ENCODE measurements at places on chromosomes 13 and 19. TPM values are rescaled to one million over a fixed set of nuclear protein-coding genes. Genes with fewer than 3 reads are reported as not detected.

DNA sequence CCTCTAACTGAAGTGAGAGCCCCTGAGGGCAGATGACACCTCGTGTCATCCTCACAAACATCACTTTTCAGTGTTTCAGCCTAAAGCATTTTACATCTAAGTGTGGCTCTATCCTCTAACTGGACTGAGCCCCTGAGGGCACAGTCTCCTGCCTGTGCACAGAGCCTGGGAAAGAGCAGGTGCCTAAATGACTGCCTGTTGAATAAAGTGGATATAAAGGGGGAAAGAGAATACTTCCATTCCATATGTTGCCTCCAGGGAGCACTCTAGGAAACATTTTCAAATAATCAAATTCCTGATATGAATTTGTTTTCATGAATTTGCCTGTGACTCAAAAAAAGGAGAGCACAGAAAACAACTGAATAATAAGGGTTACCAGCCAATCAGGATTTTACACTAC lies 32.2 kb downstream of the CNMD start:
- H3K4me3 ChIP-seq = no peak overlapping the region
- H3K36me3 ChIP-seq = no peaks in the 10 kb centered on the region
- no peak for DNase-seq

GRCh38 chr13:34343413-34343940 lies 525.5 kb downstream of the RFC3 start:
- H3K36me3 ChIP-seq = no peaks in the 10 kb centered on the region
- DNase-seq = no peak
- H3K4me1 ChIP-seq = no peaks in the 10 kb centered on the region

Gene TEX29
- 0.52 TPM for total RNA-seq

DNA sequence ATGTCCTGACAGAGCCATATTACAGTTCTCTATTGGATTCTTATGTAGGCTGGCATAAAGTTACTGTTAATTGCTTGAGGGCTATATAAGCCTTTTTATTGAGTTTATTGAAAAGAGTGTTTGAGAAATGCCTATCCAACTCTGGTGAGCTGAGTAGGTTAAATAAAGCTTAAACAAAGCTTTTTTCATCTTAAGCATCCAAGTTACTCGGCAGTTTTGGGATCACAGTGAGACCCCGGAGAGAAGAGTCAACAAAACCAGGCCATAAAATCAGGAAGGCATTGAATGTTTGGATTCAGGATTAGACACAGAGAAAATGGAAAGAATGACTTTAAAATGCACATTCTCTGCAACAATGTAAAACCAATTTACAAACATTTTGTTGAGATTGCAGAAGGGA lies 588.5 kb downstream of the DACH1 start:
- no peaks in the 10 kb centered on the region for H3K36me3 ChIP-seq
- no peak for DNase-seq
- no peaks in the 10 kb centered on the region for H3K27me3 ChIP-seq
- no peaks in the 10 kb centered on the region for H3K4me1 ChIP-seq
- H3K27ac ChIP-seq = no peak overlapping the region

DNA sequence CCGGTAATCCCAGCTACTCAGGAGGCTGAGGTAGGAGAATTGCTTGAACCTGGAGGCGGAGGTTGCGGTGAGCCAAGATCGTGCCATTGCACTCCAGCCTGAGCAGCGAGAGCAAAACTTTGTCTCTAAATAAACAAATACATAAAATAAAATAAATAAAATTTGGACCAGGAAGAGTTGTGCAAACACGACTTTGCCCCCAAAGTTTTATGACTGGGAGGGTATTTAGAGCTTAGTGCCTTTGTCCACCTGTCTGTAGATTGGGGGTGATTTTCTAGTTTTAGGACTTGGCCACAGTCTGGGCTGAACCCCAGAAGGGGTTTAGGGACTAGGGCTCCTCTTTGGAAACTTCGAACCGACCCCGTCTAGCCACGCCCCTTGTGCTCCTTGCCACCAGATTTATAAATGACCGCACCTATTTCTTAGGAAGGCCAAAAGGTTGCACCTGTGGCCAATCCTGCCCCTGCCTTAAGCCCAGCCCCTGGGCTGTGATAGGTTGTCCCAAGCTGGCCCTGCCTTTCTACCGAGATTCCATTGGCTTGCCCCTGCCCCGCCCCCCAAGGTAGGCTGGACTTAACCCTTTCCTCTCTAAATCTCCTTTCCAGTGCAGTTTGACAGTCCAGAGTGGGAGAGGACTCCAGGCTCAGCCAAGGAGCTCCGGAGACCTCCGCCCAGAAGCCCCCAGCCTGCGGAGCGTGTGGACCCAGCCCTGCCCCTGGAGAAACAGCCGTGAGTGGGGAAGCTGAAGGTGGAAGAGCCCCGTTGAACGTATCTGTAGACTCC lies 5.3 kb downstream of the SHD start:
- no peak overlapping the region for H3K27ac ChIP-seq
- H3K4me3 ChIP-seq = no peak overlapping the region
- peaks cover 8% of the 10 kb centered on the region for H3K4me1 ChIP-seq
- DNase-seq = no peak
- H3K27me3 ChIP-seq = peaks cover 15% of the 10 kb centered on the region

- peak; percentile 32 for DNase-seq
- no peaks in the 10 kb centered on the region for H3K36me3 ChIP-seq
- H3K4me3 ChIP-seq = no peak overlapping the region
- no peak overlapping the region for H3K27ac ChIP-seq
- peaks cover 14% of the 10 kb centered on the region for H3K4me1 ChIP-seq
- peaks cover 29% of the 10 kb centered on the region for H3K27me3 ChIP-seq
These were observed 38.6 kb upstream of the SEMA6B start for GRCh38 chr19:4597975-4598671.

Gene KLK10
- not detected for total RNA-seq

GRCh38 chr19:46601318-46602224 lies at the start of gene CALM3:
Gene CALM3, plus strand, starts transcription at chr19:46601330. Its CDS starts 105 bp downstream, at chr19:46601435.
- DNase-seq = peak; percentile 39
- peak within 1 kb of the TSS; percentile 100 for H3K27ac ChIP-seq
- H3K27me3 ChIP-seq = no peaks in the 10 kb centered on the region

GRCh38 chr19:50327461-50328223 lies 1.5 kb downstream of the KCNC3 start:
- peaks cover 51% of the 10 kb centered on the region for H3K27me3 ChIP-seq
- no peak overlapping the region for H3K4me3 ChIP-seq
- no peak overlapping the region for H3K27ac ChIP-seq
- peak; percentile 38 for DNase-seq

GRCh38 chr19:31232871-31233270 lies 116.4 kb downstream of the TSHZ3 start:
- H3K36me3 ChIP-seq = no peaks in the 10 kb centered on the region
- no peak overlapping the region for H3K27ac ChIP-seq
- H3K4me1 ChIP-seq = no peaks in the 10 kb centered on the region
- DNase-seq = no peak
- H3K27me3 ChIP-seq = peaks cover 4% of the 10 kb centered on the region

Gene SYNGR4
- total RNA-seq = not detected

GRCh38 chr19:7831452-7831851 lies 1.4 kb downstream of the EVI5L start:
- no peaks in the 10 kb centered on the region for H3K36me3 ChIP-seq
- H3K27ac ChIP-seq = no peak overlapping the region
- no peak overlapping the region for H3K4me3 ChIP-seq
- no peak for DNase-seq

DNA sequence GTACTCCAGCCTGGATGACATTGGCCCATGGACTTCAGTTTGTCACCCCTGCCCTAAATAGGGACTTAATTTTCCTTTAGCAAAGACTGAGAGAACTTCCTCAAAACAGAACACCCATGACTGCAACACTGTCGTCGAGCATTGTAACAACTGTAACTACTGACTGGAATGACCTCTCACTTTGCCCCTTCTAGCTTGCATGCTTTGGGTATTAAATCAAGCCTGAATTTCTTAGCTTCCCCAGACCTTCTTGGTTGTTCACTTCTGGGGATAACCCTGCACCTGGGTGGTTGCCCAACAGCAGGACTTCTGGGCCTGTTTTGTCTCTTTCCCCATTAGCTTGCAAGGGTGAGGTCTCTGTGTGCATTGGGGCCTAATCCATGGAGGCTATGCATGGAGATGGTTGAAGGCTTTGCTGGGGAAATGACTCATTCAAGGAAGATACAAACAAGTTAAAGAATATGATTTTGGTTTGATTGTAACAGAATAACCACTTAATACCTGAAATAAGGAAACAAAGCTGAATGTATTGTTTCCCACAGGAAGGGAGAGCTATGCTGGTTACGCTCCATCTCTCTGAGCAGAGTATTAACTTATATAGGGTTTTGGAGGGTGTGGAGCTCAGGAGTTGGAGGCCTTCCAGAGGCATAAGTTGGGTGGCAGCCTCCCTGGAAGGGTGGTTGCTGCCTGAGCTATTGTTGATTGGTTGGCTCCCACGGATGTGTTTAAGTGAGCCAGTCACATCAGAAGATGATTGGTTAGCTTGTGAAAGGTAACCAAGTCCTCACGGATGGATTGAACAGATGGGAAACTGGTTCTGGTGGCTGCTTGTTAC lies 34.7 kb upstream of the UBAC2 start:
- H3K4me3 ChIP-seq = no peak overlapping the region
- no peak for DNase-seq
- no peaks in the 10 kb centered on the region for H3K4me1 ChIP-seq
- no peak overlapping the region for H3K27ac ChIP-seq

- DNase-seq = no peak
- H3K4me3 ChIP-seq = no peak overlapping the region
- no peaks in the 10 kb centered on the region for H3K4me1 ChIP-seq
- H3K36me3 ChIP-seq = no peaks in the 10 kb centered on the region
- H3K27me3 ChIP-seq = no peaks in the 10 kb centered on the region
These were observed 1966.1 kb downstream of the PCDH9 start for GRCh38 chr13:65264066-65264465.

GRCh38 chr13:111252446-111253364 lies 67.7 kb upstream of the TEX29 start:
- no peak overlapping the region for H3K4me3 ChIP-seq
- H3K27me3 ChIP-seq = no peaks in the 10 kb centered on the region
- H3K36me3 ChIP-seq = peaks cover 64% of the 10 kb centered on the region
- no peak for DNase-seq

GRCh38 chr19:51025401-51025800 lies 1.0 kb downstream of the KLK11 start:
- no peak overlapping the region for H3K4me3 ChIP-seq
- H3K27ac ChIP-seq = no peak overlapping the region
- H3K4me1 ChIP-seq = no peaks in the 10 kb centered on the region
- DNase-seq = no peak
- peaks cover 28% of the 10 kb centered on the region for H3K27me3 ChIP-seq
- no peaks in the 10 kb centered on the region for H3K36me3 ChIP-seq

- no peaks in the 10 kb centered on the region for H3K36me3 ChIP-seq
- H3K27ac ChIP-seq = no peak overlapping the region
- peaks cover 4% of the 10 kb centered on the region for H3K4me1 ChIP-seq
- H3K27me3 ChIP-seq = peaks cover 2% of the 10 kb centered on the region
- H3K4me3 ChIP-seq = no peak overlapping the region
- no peak for DNase-seq
These were observed 6.4 kb downstream of the LATS2 start for GRCh38 chr13:21055016-21055415.

Gene SLAIN1
- 42.5 TPM for total RNA-seq

Gene SPRED3
- 1.7 TPM for total RNA-seq

DNA sequence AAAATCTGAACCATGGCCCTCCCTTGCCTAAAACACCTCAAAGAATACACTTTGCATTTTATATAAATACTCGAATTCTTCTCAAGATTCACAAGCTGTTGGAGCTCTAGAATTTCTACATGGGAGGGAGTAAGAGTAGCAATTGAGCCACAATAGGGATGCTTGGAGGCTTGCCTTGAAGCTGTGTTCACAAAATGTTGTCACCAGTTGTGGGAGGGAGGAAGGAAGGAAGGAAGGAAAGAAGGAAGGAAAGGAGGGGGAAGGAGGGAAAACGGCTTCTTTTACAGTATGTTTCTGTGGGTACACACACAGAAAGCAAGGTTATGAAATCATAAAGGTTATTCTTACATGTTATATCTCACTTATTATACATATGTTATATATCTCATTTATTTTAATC lies 128.6 kb upstream of the PEG3 start:
- H3K4me1 ChIP-seq = no peaks in the 10 kb centered on the region
- no peak overlapping the region for H3K27ac ChIP-seq
- no peaks in the 10 kb centered on the region for H3K36me3 ChIP-seq
- no peak overlapping the region for H3K4me3 ChIP-seq

GRCh38 chr19:2391118-2391725 lies 31.2 kb downstream of the TMPRSS9 start:
- peak; percentile 6 for DNase-seq
- H3K27ac ChIP-seq = no peak overlapping the region
- H3K4me3 ChIP-seq = no peak overlapping the region
- H3K27me3 ChIP-seq = no peaks in the 10 kb centered on the region
- H3K4me1 ChIP-seq = peaks cover 12% of the 10 kb centered on the region

GRCh38 chr19:34120846-34121639 lies 51.3 kb upstream of the LSM14A start:
- DNase-seq = peak; percentile 51
- no peaks in the 10 kb centered on the region for H3K4me1 ChIP-seq
- no peaks in the 10 kb centered on the region for H3K36me3 ChIP-seq
- no peak overlapping the region for H3K4me3 ChIP-seq
- no peak overlapping the region for H3K27ac ChIP-seq

DNA sequence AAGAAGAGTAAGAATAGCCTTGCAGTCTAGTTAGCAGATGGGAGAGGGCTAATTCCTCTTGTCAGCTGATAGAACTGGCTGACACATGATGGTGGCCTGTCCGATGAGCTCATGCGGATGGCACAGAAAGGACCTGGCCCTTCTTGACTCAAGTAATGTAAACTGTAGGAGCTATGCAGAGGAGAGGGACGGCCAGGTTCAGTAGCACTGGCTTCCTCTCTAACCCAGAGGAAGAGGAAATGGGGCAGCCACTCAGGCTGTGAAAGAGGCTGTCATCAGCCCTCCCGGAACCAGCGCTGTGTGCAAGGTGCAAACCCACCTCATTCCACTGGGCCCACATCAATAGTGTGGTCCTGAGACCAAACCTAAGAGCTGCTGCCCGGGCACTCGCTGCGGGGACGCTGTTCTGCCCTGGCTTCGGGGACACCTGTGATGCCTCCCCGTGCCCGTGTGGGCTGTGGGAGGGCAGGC lies 30.8 kb upstream of the USE1 start:
- no peaks in the 10 kb centered on the region for H3K27me3 ChIP-seq
- peaks cover 35% of the 10 kb centered on the region for H3K4me1 ChIP-seq
- peak overlapping the region; percentile 46 for H3K27ac ChIP-seq
- peak overlapping the region; percentile 41 for H3K4me3 ChIP-seq

Gene KRTDAP
- not detected for total RNA-seq

Gene FCGBP
- 16.3 TPM for total RNA-seq

Gene ICAM4
- 0.70 TPM for total RNA-seq

GRCh38 chr13:75771818-75772217 lies 135.7 kb downstream of the LMO7 start:
- H3K4me1 ChIP-seq = no peaks in the 10 kb centered on the region
- no peaks in the 10 kb centered on the region for H3K27me3 ChIP-seq
- H3K27ac ChIP-seq = no peak overlapping the region
- H3K4me3 ChIP-seq = no peak overlapping the region
- no peak for DNase-seq

- DNase-seq = no peak
- peaks cover 19% of the 10 kb centered on the region for H3K4me1 ChIP-seq
These were observed 1.9 kb downstream of the ISOC2 start for GRCh38 chr19:55459551-55459949.

- H3K4me1 ChIP-seq = peaks cover 19% of the 10 kb centered on the region
- no peak overlapping the region for H3K4me3 ChIP-seq
- no peaks in the 10 kb centered on the region for H3K27me3 ChIP-seq
- peaks cover 97% of the 10 kb centered on the region for H3K36me3 ChIP-seq
- no peak overlapping the region for H3K27ac ChIP-seq
These were observed 29.2 kb upstream of the GARRE1 start for GRCh38 chr19:34224996-34225658.
